ENCODE measurements at places on chromosomes 2 and 18.

GRCh38 chr2:188787658-188788240, 186.4 kb upstream of the COL3A1 start:
- no peak for DNase-seq

- DNase-seq = no peak
Observed at GRCh38 chr2:160467086-160467485, 26.5 kb downstream of the RBMS1 start.

DNA sequence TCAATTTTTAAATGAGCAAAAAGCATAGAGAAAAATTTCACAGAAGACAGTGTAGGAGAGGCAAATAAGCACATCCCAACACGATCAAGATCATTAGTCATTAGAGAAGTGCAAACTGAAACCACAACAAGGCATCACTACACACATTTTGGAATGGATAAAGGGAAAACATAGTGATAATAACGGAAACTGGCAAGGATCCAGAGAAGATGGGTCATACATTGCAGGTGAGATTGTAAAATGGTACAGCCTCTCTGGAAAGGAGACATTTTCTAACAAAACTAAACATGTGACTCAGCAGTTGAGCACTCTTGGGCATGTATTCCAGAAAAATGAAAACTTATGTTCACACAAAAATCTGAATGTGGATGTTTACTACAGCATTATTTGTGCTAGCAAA, 98.3 kb upstream of the TMEM17 start:
- no peak for DNase-seq

- no peak for DNase-seq
Observed at GRCh38 chr2:39419282-39420223, 17.5 kb downstream of the MAP4K3 start.

GRCh38 chr2:84038866-84039265, 420.2 kb downstream of the SUCLG1 start:
- DNase-seq = no peak

GRCh38 chr2:134845719-134846118, 7.3 kb downstream of the ACMSD start:
- no peak for DNase-seq

DNA sequence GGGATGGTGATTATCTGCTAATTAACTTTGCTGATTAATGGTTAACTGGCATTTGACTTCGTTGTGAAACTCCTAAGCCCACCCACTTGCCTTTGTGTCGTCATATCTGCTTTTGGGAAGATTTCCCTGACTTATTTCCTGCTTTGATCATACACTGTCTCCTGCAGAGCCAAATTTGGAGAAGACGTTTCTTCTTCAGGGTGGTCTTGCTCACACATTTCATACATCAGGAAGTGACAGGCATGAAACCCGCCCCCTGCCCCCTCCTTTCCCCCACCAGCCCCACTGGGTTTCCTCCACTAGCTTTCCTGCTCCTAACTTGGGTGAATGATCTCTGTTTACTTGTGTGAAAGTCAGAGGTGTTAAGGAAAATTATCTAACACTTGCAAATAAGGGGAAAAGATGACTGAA, 300.1 kb downstream of the TSN start:
- no peak for DNase-seq

DNA sequence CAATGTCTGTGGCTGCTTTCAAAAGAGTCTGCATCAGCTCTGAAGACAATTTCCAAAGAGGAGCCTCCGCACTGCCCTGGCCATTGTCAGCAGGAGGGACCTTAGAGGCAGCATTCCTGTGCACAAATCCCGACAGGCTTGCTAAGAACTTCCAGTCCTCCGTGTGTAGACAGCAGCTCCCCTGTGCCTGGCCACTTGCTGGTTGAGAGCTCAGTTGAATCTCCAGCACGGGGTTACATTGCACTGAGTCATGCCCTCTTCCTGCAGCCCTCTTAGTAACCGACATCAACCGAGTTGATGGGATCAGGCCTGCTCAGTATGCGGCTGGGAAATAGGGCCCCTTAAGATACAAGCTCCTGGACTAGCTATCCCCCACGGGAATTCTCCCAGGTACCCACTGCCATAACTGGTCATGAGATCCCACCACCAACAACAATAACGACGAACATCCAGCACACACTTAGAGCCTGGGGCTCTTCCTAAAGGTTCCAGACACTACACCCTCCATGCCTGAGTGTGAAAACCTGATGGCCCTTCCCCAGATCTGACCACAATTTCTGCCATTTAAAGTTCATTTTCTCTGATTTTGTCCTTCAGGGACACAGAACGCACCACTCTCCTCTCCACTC, 12.0 kb downstream of the ATP6V1B1 start:
- DNase-seq = no peak

DNA sequence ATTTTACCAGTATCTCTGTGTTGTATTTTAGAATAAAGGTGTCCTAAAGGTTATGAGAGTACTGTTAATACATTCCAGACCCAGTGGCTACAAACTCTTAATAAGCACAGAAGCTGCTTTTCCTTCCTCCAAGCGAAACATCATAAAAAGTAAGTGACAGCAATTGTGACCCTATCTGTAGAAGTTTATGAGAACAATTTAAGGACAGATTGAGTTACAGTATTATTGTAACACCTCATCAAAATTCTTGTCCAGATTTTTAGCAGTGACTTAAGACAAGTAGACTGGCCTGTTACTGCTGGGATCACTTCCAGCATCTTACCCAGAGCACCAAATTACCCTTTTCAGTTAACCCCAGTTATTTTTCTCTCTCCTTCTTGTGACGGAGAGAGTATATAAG, 154.6 kb downstream of the ERBB4 start:
- DNase-seq = no peak

DNA sequence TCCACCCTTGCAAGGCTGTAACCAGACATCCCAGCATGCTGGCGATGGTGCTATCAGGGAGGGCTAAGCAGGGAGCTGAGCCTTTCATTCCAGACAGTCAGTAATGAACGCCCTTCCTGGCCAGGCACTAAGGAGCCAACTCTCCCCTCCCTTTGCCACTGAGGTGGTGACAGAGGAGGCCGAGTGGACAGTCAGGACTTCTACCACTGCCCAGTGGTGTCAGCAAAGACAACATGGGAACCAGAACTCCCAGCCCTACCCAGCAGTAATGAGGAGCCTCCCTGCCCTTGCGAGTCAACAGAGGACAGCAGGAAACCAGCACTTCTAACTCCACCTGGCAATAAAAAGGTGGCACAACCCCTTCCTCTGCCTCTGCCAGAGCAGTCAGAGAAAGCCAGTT, 68.6 kb downstream of the ZAP70 start:
- no peak for DNase-seq

DNA sequence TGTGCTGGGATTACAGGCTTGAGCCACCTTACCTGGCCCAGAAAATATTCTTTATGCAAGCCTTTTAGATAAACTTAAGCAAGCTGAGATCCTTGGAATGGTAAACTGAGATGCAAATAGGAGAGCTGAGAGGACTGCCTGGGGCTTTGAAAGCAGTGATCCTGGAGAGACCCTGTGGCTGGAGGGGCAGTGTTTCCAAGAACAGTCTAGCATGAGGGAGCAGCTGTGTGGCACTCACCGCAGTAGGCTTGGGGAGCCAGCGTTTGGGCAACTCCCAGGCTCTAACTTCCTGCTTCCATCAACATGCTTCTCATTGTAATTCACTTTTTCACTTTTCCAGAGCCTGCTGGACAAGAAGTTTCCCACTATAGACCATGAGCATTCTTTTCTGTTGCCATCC, 144.1 kb upstream of the CELF4 start:
- DNase-seq = no peak

- no peak for DNase-seq
Observed at GRCh38 chr2:8626572-8626971, 55.3 kb upstream of the ID2 start.
